ENCODE measurements at places on chromosomes 2 and 18. TPM values are rescaled to one million over a fixed set of nuclear protein-coding genes. Genes with fewer than 3 reads are reported as not detected.

DNA sequence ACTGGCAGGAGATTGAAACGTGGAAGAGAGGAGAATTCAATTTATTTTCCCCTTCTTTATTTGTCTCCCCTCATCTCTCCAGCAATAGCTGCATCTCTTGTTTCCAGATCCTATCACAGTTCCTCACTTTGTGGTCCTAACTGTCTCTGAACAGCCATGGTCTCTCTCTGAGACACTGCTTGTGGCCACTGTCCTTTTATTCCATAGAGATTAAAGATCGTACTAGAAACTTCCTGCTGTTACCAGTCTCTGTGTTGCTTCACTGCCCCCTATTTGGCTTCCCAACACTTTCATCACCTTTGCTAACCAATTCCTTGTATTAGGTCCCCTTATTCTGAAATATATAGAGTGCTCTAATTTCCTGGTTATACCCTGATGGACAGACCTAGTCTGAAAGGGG is 48.9 kb upstream of the CAVIN2 start:
- DNase-seq: no peak

Gene ZNF385B
- 11.5 TPM for total RNA-seq

DNA sequence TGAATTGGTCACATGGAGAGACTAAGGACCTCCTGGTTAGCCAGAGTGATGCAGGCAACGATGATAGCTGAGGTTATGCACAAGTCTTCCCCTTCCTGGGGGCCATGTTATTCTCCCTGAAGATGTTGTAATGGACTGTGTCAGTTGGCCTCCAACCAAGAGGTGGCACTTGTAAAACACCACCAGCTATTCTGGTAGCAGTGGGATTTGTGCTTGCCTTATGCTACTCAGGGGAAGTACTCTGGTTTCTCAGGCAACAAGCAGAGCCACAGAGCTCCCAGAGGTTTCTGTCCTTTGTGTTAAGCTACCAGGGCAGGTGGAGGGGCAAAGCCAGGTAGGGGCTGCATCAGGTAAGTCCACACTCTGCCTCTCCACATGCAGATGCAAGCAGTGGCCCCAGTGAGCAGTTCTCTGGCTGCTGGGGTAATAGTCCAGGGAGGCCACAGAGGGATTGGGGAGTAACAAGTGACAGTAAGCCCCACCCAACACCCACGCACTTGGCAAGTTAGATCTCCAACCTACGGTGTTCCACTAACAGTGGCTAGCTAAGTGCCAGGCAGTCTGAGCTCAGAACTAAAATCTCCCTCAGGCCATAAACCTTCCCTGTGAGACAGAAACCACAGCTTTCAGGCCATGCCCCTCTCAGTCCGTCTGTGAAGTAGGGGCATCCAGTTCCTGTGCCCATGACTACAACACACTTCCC is 99.7 kb downstream of the RND3 start:
- DNase-seq: no peak

GRCh38 chr2:48075631-48076030 is 169.3 kb upstream of the FBXO11 start:
- DNase-seq: no peak

DNA sequence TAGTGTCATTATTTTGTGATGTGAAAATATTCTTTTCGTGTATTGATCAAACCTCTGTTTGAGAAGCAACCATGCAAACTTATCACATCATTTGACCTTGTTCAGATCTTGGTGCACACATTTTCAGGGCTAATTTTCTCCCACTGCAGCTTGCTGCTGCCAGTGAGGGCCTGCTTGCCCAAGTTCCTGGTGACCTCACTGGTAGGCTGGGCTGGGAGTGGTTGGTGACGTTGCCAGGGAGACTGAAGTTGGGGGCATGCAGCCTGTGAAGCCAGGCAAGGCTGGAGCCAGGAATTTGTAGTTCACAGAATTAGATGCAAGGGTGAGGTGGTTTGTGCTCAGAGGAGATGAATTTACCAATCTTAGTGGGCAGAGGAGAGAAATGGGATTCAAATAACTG is 38.5 kb downstream of the PARD3B start:
- DNase-seq: no peak

Gene HOXD9
- 12.5 TPM for total RNA-seq

DNA sequence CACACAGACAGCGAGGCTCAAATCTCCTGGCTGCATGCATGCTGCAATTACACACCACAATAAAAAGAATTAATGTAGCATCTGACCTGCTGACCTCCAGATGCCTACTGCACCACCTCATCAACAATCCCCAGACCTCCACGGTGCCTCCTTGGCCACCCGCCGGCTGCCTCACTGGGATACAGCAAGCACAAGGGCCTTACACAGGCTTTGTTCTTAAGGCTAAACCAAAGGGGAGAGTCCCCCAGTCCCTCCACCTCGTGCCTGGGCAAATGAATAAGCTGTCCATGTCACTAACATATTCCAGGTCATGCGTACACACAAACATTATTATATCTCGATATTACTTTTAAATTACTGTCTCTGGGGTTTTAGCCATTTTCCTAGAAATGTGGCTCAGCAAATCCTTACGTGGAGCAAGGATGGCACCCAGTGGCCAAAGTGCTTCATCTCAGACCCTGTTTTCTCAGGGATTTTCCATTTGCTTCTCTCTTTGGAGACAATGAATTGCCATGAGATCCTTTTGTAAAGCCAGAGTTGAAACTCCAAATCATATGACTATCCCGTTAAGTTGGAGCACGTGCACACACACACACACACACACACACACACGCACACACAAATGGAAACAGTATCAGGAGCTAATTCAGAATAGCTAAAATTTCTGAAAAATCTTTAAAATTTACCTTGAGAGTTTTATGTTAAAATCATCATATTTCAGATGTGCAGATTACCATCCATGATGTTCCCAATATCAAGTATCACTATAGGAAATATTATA is 313.8 kb downstream of the PDE11A start:
- no peak for DNase-seq

Gene CHRND
- not detected for total RNA-seq

- DNase-seq: no peak
Observed at GRCh38 chr2:44267796-44268648, 7.3 kb upstream of the SLC3A1 start.

Gene PLEKHA3
- total RNA-seq: 5.9 TPM

- DNase-seq: no peak
Observed at GRCh38 chr18:36158266-36158867, 28.7 kb downstream of the ELP2 start.

DNA sequence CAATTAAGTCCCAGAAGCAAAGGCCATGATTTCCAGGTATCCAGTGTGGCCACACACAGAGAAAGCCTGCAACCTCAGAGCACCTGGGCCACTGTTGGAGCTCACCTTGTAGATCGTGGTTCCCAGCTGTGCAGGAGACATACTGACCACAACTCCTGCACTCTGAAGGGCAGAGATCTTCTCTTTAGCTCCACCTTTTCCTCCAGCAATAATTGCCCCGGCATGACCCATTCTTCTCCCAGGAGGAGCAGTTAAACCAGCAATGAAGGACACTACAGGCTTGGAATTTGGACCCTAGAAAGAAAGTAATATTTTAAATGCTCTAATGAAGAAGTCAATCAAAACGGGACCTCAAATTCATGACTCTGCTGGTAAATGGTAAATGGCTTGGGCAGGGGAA is 33.8 kb downstream of the SUCLG1 start:
- DNase-seq: no peak

Gene CPS1
- total RNA-seq: 8.8 TPM

Gene RGPD4
- not detected for total RNA-seq

DNA sequence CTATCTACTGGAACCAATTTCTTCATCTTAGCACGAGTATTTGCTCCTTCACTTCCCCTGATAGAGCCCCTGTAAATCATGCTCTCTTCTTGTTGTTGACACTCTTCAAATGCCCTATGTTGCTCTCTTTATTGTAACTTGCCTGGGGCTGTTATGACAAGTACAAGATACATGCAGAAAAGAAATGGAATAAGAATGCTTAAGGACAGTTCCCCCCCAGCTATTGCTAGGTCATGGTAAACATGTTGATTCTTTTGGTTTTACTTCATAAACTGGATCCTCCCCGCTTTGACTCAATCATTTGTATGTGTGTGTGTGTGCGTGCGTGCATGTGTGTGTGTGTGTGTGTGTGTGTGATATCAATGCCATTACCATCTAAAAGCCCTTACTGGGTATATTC is 368.5 kb upstream of the CNTNAP5 start:
- DNase-seq: no peak

Gene TUBB8B
- 1.7 TPM for total RNA-seq

Gene TMEM169
- not detected for total RNA-seq

Gene NCKAP5
- 8.8 TPM for total RNA-seq
